Activated naive CD8-positive, alpha-beta T cell treated with anti-CD3 and anti-CD28 coated beads for 36 hours (primary cell): ENCODE measurements at places on chromosomes 3 and 15. TPM values are rescaled to one million over a fixed set of nuclear protein-coding genes. Genes with fewer than 3 reads are reported as not detected.

DNA sequence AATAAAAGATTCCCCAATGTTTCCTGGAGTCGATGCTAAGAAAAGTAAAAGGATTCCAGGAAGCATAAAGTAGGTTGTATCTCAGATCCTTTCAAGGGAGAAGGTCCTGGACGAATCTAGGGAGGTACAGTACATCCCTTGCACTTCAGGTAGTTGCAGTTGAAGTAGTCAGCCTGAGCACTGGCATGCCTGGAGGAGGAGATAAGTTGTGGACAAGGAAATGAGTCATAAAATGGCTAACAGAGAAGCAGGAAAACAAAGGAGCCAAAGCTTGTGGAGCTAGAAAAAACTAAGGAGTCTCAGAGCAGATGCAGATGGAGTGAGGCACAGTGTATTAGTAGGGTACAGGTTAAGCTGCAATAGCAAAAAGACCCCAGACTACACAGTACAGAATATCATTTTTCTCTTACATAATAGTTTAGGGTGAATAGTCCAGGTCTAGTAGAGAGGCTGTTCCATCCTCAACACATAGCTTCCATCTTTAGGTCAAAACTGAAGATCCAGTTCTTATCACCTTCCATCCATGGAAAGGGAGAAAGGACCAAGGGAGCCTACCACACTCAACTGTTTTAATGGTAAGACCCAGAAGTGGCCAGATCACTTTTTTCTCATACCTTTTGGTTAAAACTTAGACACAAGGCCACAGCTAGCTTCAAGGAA, 41.3 kb downstream of the COL6A5 start:
- H3K27ac ChIP-seq, result no peak overlapping the region
- no peak for DNase-seq
- H3K27me3 ChIP-seq, result peaks cover 13% of the 10 kb centered on the region
- H3K36me3 ChIP-seq, result no peaks in the 10 kb centered on the region
- no peak overlapping the region for H3K4me3 ChIP-seq
- H3K4me1 ChIP-seq, result no peaks in the 10 kb centered on the region

Gene PLAAT1
- total RNA-seq, result 0.28 TPM

Gene RLBP1
- not detected for total RNA-seq

- H3K4me1 ChIP-seq, result peaks cover 20% of the 10 kb centered on the region
- peak; percentile 29 for DNase-seq
- H3K4me3 ChIP-seq, result no peak overlapping the region
- peaks cover 29% of the 10 kb centered on the region for H3K27me3 ChIP-seq
These were observed 105.7 kb downstream of the TPRA1 start for GRCh38 chr3:127484601-127485388.

GRCh38 chr3:112508860-112509259, 9.6 kb upstream of the BTLA start:
- H3K4me3 ChIP-seq, result no peak overlapping the region
- H3K36me3 ChIP-seq, result peaks cover 7% of the 10 kb centered on the region
- peaks cover 37% of the 10 kb centered on the region for H3K4me1 ChIP-seq
- no peak for DNase-seq
- peak overlapping the region; percentile 58 for H3K27ac ChIP-seq
- no peaks in the 10 kb centered on the region for H3K27me3 ChIP-seq

- peak; percentile 39 for DNase-seq
- H3K4me1 ChIP-seq, result no peaks in the 10 kb centered on the region
- H3K27me3 ChIP-seq, result peaks cover 49% of the 10 kb centered on the region
- H3K4me3 ChIP-seq, result no peak overlapping the region
- H3K27ac ChIP-seq, result no peak overlapping the region
These were observed 8.2 kb upstream of the GRIP2 start for GRCh38 chr3:14548321-14548729.

Gene SOX14
- not detected for total RNA-seq

Gene CALML4
- 5.4 TPM for total RNA-seq

DNA sequence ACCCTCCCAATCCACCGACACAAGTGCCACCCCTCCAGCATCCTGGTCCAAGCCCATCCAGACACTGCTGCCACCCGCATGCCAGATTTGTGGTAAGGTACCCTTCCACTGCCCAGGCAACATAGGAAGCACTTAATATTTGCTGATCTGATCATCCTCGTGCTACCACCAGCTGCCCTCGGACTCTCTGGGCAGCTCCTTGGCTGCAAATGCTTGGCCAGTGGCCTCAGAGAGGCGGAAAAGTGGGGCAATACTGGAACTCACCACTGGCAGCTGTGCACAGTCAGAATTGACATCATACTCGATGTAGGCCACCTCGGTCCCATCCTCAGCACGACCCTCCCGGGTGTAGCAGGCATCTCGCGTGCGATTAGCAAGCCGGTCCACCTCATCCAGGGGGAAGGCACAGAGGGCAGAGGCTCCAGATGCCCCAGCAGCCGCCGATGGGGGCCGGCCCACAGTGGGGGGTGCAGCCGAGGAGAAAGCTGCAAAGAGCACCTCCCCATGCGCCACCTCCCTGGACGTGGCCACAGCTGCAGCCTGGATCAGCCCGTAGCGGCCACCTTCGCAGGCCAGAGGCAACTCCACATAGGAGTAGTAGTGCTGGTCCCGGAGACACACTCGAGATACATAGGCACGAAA, 6.5 kb downstream of the PLXNB1 start:
- DNase-seq, result no peak
- H3K4me1 ChIP-seq, result no peaks in the 10 kb centered on the region
- no peaks in the 10 kb centered on the region for H3K36me3 ChIP-seq
- H3K27me3 ChIP-seq, result peaks cover 7% of the 10 kb centered on the region

Gene CPEB1
- 1.0 TPM for total RNA-seq

- no peak overlapping the region for H3K27ac ChIP-seq
- DNase-seq, result no peak
- no peaks in the 10 kb centered on the region for H3K36me3 ChIP-seq
- H3K4me3 ChIP-seq, result no peak overlapping the region
These were observed 8.6 kb upstream of the TRIM59 start for GRCh38 chr3:160458151-160458550.

- H3K27me3 ChIP-seq, result no peaks in the 10 kb centered on the region
- H3K36me3 ChIP-seq, result no peaks in the 10 kb centered on the region
- H3K4me1 ChIP-seq, result peaks cover under 1% of the 10 kb centered on the region
These were observed 8.8 kb downstream of the STAB1 start for GRCh38 chr3:52503788-52504424.

- H3K27me3 ChIP-seq, result no peaks in the 10 kb centered on the region
- peaks cover 12% of the 10 kb centered on the region for H3K4me1 ChIP-seq
- no peak overlapping the region for H3K4me3 ChIP-seq
- no peaks in the 10 kb centered on the region for H3K36me3 ChIP-seq
- no peak overlapping the region for H3K27ac ChIP-seq
These were observed 3.6 kb upstream of the SH2D7 start for GRCh38 chr15:78088773-78089080.

- no peak overlapping the region for H3K4me3 ChIP-seq
- no peaks in the 10 kb centered on the region for H3K4me1 ChIP-seq
- no peak overlapping the region for H3K27ac ChIP-seq
- peaks cover 26% of the 10 kb centered on the region for H3K27me3 ChIP-seq
- peaks cover 3% of the 10 kb centered on the region for H3K36me3 ChIP-seq
These were observed 27.5 kb downstream of the MASP1 start for GRCh38 chr3:187264021-187264420.

- H3K4me3 ChIP-seq, result no peak overlapping the region
- H3K4me1 ChIP-seq, result peaks cover 2% of the 10 kb centered on the region
- DNase-seq, result peak; percentile 37
- no peaks in the 10 kb centered on the region for H3K27me3 ChIP-seq
These were observed 12.0 kb downstream of the MRPL46 start for GRCh38 chr15:88454867-88455810.

Gene WDR73
- total RNA-seq, result 22.1 TPM

DNA sequence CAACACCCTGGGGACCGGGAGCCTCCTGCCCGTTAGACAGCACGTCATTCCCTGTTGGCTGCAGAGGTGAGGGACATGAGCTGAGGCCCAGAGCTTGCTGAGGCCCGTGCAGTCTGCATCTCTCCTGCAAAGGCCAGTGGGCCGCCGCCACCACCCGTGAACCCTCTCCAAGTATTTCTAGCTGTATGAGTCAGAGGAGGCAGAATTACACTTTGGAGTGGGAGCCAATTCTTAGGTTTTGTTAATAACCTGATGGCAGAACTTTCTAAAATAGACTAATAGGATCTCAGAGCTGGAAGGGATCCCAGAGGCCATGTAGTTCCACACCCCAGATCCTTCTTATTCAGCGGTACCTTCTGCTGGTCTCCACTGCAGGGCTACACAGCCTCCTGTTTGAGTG, 335.2 kb upstream of the CTDSPL start:
- no peaks in the 10 kb centered on the region for H3K36me3 ChIP-seq
- DNase-seq, result no peak

Gene FGF12
- total RNA-seq, result not detected

Gene ACTC1
- not detected for total RNA-seq

DNA sequence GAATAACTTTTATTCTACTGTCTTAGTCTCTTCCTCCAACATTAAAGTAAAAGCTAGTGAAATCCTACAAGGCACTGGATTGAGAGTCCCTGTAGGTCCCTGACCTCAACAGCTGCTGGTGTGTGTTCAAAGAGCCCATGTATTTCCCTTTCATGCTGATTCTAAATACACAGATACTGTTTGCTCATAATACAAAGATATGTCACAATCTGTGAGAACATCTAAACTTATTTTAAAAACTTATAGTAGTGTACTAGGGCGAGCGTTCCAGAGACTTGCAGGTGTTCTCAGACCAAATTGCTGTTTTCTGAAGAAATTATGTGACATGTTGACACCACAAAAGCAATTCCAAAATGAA, 145.9 kb upstream of the LIPC start:
- H3K4me1 ChIP-seq, result peaks cover 12% of the 10 kb centered on the region
- DNase-seq, result no peak
- peaks cover 3% of the 10 kb centered on the region for H3K36me3 ChIP-seq
- H3K27ac ChIP-seq, result no peak overlapping the region
- no peaks in the 10 kb centered on the region for H3K27me3 ChIP-seq

DNA sequence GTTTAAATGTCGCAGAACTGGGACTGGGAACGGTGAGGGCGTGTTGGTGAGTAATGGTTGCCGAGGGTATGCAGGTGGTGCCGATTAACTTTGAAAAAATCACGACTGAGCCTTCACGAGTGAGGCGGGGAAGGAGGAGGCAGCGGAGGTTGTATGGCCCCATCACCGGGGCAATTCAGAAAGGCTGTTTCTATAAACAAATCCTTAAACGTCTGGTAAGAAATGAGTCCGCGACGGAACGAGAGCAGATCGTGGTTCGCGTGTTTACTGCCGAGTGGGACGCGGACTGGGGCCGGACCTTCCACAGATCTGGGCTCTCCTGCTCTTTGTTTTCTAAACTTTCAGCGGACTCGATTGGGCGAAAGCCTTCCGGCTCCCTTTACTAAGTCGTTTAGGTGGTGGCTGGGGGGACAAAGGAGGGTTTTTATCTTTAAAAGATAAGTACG, 2.7 kb downstream of the IGF1R start:
- H3K4me3 ChIP-seq, result peak overlapping the region; percentile 90
- H3K27me3 ChIP-seq, result peaks cover 9% of the 10 kb centered on the region
- H3K36me3 ChIP-seq, result no peaks in the 10 kb centered on the region
- peak; percentile 22 for DNase-seq

Gene MUC20
- 0.29 TPM for total RNA-seq

Gene GABRR3
- not detected for total RNA-seq

DNA sequence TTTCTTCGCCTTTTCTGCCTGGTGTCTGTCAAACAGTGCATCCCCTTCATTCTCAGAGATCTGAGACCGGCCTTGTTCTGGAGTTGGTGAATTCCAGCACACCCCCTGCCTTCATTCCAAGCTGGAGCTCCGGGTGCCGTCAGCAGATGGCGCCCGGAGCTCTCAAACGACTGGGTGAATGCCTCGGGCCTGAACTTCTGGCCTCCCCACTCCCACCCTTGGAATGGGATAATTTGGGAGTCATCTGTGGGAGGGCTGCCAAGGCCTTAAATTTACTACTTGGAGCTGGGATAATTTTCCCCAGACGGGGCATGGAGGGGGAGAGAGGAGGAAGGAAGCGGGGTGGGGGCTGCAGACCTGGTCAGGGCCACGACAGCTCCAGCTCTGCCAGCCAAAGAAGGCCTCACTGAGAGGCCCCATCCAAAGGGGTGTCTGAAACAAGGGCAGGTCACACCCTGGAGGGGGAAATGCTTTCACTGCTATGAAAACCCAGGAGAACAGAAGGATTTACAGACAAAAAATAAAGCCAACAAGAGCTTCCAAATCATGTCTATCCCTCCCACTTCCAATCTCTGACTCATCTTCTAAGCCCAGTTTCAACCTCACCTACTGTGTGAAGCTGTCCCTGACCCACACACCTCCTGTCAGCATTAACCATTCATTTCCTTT, 187.9 kb downstream of the OPA1 start:
- H3K4me1 ChIP-seq, result peaks cover 4% of the 10 kb centered on the region
- H3K27ac ChIP-seq, result no peak overlapping the region
- no peaks in the 10 kb centered on the region for H3K36me3 ChIP-seq
- no peak overlapping the region for H3K4me3 ChIP-seq
- peak; percentile 10 for DNase-seq

DNA sequence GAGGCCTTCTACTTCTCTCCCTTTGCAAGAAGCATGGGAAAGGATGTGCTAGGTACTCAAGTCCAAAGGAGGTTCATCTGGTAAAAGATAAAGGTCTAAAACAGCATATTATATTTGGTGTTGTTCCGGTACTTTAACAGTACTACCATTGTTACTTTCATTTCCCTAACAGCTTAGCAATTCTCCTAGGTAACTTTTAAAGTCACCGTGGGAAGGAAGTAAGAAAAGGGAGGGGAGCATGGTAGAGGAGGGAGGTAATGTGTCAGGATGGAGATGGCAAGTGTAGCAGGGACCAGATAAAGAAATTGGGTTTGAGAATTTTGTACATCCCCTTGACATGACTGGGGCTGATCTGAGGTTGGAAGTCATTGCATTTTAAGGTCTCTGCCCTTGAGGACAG, 89.4 kb upstream of the SKOR1 start:
- no peaks in the 10 kb centered on the region for H3K27me3 ChIP-seq
- peaks cover 23% of the 10 kb centered on the region for H3K4me1 ChIP-seq
- no peak for DNase-seq
- no peak overlapping the region for H3K27ac ChIP-seq

DNA sequence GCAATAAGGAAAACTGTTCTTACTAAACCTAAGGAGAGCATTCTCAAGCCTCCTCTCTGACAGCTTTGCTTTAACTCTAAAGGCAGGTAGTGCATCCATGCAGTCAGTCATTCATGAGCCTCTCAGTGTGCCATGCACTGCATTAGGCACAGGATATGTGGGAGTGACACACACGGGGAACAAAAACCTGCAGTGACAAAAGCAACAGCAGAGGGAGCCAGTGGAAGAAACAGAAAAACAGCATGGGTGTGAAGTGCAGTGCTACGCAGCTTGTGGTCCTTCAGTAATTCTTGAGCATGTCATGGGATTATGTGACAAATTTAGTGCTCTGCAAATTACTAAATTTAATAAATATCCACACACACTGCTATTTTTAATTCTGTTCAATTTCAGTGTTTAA, 230.7 kb downstream of the BBX start:
- H3K27ac ChIP-seq, result no peak overlapping the region
- H3K27me3 ChIP-seq, result no peaks in the 10 kb centered on the region
- no peak overlapping the region for H3K4me3 ChIP-seq
- H3K36me3 ChIP-seq, result peaks cover 4% of the 10 kb centered on the region
- DNase-seq, result peak; percentile 4

Gene TRH
- total RNA-seq, result not detected
